SJSA1 (cell line): ENCODE measurements at places on chromosomes 12 and 14. TPM values are rescaled to one million over a fixed set of nuclear protein-coding genes. Genes with fewer than 3 reads are reported as not detected.

CINP gene
- 50.8 and 60.9 TPM in 2 replicates for total RNA-seq

WNT1 gene
- total RNA-seq, result not detected in 2 replicates

KRT8 gene
- 2.8 and 7.0 TPM in 2 replicates for total RNA-seq

DCAF11 gene
- total RNA-seq, result 43.1 and 44.0 TPM in 2 replicates

KRT72 gene
- not detected in 2 replicates for total RNA-seq

SRSF5 gene
- 121 and 167 TPM in 2 replicates for total RNA-seq

SIX6 gene
- total RNA-seq, result not detected in 2 replicates

LGR5 gene
- not detected in 2 replicates for total RNA-seq

LMO3 gene
- not detected in 2 replicates for total RNA-seq
